ENCODE measurements at places on chromosomes 11 and 22.
A peak's percentile ranks its signal among the peaks of the same experiment; 100 is the strongest.

GRCh38 chr22:22802339-22802970 lies 85.2 kb upstream of the IGLL5 start:
- DNase-seq, result no peak

- no peak for DNase-seq
Measured at GRCh38 chr11:22753416-22753815, 76.2 kb downstream of the SVIP start.

GRCh38 chr22:39940757-39941305 lies 19.4 kb upstream of the TMA7B start:
- DNase-seq, result no peak

DNA sequence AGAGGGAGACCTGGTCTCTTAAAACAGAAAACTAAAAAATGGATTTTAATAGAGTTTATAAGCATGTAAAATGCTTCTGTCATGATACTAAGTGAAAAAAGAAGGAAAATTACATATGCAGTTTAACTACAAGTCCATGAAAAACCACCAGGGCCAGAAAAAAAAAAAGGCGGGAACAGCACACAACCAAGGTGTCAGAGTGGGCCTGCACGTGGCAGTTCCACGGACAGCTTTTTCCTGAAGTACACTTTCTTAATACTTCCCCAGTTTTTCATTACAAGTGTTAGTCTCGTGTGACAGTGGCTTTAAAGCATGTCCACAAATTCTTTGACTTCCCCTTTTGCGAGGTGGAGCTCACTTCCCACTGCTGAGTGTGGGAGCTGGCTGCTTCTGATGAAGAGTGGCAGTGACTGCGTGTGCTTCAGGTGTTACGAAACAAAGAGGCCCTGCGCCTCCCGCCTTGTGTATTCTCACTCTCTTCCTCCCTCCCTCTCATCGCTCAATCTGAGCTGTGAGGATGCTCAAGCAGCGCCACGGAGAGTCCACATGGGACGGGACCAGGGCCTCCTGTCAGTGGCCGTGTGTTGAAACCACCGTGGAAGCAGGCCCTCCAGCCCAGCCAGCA lies 16.4 kb downstream of the PPM1F start:
- DNase-seq, result no peak

DNA sequence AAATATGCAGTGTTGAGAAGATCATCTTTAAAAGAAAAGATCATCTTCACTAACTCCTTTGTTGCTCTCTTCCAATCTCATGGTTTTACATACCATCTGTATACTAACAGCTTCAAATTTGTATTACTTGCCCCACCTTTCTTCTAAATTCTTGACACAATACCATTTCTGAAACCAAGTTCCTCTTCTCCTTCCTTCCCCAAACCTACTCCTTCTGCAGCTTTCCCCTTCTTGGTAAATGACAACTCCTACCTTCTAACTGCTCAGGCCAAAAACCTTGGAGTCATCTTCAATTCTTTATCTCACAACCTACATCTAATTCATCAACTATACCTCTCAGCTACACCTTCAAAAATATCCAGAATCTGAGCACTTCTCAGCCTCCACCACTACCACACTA lies 9.3 kb downstream of the PRCP start:
- DNase-seq, result no peak

DNA sequence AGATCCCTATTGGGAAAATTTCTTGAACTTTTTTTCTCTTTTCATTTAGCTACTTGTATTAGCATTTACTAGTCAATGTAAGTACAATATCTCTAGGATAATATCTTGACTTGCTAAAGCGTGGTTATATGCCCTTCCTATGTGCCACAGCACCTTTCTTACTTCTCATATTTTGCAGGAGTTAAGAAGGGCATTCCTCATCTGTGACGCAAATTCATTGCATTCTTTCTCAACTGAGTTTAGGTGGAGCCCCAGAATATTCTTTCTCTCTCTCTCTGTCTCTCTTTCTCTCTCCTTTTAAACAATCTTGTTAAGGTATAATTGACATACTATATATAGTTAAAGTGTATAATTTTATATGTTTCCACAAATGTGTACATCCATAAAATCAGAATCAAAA lies 266.1 kb downstream of the RAB38 start:
- no peak for DNase-seq

DNA sequence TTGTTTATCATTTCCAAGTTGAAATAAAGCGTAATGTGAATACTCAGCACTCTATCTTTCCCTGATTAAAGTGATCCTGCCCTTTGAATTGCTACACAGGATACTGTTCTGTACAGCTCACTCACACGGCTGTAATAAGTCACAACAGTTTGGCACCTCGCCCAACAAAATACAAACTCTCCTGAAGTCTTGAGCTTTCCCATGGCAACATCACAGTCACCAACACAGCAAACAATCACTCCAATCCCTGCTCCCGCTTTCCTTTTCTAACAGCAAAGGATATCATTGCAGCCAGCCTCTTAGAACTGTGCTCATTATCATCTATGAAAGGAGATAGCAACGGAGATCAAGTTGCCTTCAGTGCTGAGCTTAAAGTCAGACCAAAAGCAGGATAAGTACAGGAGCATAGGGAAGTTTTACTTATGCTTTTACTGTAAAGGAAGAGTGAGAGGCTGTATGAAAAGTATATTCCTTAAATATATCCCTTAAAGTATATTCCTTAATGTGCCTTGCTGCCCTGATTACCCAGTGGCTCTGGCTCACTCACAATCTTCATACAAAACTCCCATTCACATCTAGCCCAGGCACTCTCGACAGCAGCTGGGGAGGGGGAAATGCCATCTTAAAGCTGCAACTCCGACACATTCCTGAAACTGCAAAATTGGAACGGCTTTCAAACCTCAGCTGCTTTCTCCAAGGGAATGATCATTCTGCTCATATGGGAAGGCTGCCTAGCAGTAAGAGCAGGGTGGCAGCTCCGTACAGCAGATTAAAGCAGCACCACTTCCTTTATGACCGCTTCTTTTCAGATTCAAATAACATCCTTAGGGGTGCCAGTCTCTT lies 35.8 kb downstream of the MAML2 start:
- DNase-seq, result no peak

DNA sequence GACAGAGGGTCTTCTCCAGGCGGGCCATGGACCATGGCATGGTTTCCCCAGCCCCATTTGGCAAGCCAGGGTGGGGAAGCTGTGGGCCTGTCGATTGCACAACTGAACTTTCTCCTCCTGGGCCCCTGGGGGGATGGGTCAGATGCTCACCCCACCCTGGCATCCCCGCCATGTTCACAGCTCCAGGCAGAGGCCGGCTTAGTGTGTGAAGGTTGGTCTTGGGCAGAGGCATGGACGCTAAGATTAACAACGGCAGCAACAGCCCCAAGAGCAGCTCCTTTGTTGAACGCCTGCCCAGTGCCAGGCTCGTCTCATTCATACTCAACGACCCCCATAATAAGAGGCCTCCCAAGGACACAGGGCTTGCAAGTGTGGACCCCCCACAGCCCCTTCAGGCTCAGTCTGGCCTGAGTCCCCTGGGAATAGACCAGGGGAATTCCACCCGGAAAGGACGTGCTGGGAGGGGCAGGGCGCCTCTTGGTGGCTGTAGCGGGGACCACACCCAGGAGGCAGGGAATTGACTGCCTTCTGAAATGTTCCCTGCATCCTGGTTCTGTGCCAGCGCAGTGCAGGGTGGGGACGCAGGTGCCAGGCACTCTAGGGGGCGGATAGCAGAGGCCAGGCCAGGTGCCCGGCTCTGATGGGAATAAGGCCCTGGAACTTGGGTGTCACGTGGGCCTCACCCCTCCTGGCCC lies 8.3 kb downstream of the TSPO start:
- DNase-seq, result no peak

DNA sequence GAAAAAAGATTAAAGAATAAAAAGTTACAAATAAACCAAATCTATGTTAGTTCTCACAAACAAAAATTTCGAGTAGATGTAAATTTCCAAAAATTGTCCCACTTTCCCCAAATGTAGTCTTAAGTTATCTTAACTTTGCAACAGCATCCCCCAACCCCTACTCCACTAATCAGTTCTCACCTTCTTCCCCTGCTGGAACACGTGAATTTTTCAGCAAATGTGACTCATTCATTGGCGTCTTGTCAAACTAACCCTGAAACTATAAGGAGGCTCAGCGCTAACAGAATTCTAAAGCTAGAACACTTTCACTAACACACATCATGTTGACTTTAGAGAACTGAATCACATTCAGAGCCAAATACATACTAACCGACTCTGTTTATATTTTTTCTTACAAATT lies 46.1 kb downstream of the PHF21A start:
- no peak for DNase-seq

DNA sequence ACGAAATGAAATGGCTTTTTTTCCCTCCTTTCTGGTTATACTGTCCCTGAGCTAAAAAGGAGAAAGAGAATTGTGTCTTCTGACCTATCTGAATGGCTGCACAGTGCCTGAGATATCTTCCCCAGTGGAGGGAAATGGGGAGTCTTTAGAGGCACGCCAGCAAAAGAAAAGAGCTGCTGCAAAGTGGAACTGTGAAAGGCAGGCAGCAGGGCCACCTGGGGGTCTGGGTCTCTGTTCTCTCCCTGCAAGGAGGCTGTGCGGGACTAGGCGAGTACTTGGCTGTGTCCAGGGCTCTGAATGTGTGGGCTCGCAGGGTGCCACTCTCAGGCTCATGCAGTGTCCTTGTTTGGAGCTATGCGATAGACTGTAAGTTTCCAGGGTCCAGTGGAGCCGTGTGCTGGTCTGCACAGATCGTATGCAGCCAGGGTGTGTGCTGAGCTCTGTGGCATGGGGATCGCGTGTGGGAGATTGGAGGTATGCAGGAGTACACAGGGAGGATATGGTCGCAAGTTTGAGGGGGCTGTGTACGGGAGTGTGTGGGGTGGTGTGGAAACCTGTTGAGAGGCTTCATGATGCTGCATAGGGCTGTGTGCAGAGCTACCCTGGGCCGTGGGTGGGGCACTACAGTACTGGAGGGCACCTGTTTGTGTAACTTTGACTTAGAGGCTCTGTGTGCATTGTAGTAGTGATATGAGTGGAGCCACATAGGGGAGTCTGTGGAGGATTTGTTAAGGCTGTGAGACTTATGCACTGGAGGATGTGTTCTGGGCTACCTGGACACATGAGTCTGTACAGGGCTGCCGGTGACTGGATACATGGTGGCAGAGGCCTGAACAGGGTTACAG lies 70.1 kb upstream of the OLFML1 start:
- no peak for DNase-seq

GRCh38 chr11:130601141-130601540 lies 152.7 kb downstream of the ADAMTS15 start:
- DNase-seq, result no peak

GRCh38 chr22:38981992-38982927 lies at the start of gene APOBEC3B:
APOBEC3B (plus strand) TSS chr22:38982347; CDS start chr22:38982454, 107 bp downstream.
- DNase-seq, result peak; percentile 39

DNA sequence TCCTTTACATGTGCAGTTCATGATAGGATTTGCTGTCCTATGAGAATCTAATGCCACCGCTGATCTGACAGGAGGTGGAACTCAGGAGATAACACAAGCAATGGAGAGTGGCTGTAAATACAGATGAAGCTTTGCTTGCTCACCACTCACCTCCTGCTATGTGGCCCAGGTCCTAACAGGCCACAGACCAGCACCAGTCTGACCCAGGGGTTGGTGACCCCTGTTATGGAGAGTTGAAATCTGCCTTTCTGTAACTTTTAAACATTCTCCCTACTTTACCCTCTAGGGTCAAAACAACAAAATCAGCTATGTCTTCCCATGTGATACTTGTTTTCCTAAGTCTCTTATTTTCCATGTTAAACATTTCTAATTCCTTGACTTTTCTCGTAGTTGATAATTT lies 48.7 kb upstream of the BARX2 start:
- DNase-seq, result no peak

DNA sequence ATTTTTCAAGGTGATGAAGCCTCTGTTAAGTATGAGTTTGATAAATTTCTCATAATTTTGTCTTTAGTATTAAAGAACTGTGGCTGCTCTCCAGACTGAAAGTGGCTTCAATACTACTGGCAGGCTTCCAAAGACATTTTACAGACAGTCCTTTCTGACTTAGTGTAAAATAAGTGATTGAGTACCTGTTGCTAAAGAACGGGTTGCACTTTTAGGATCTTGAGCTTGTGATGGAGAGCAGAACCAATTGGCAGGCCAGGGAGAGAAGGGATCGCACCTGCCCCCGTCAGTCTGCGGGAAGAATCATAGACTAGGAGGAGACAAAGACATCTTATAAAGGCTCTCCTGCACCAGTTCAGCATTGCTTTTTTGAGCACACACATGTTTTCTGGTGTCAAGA lies 4.4 kb downstream of the NCAM1 start:
- DNase-seq, result no peak

GRCh38 chr11:92826603-92827002 lies 142.8 kb upstream of the MTNR1B start:
- DNase-seq, result no peak

DNA sequence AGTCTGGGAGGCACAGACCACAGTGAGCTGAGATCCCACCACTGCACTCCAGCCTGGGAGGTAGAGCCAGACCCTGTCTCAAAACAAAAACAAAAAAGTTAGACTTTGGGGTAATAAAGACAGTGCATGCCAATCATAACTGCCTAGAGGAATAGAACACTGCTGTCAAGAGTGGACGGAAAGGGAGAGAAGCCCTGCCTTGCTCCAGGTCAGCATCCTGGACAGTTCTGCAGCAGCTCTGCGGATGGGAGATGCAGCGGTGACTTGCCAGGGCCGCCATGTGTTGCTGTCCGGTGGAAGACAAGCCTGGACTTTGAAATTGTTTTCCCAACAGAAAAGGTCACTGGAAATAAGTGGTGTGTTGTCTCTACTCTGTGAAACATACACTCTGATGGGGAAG lies 618.2 kb downstream of the TBC1D22A start:
- no peak for DNase-seq

DNA sequence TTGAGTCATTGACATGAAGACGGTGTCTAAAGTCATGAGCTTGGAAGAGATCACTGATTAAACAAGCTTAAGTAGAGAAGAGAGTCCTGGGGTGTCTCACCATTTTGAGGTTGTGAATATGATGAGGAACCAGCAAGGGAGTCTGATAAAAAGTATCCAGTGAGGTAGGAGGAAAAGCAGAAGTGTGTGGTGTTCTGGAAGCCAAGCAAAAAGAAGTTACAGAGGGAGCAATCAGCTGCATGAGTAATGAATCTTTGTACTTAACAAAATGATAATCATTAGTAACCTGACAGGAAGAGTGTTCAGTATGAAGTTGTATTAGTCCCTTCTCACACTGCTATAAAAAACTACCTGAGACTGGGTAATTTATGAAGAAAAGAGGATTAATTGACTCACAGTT lies 131.3 kb downstream of the C11orf87 start:
- no peak for DNase-seq

DNA sequence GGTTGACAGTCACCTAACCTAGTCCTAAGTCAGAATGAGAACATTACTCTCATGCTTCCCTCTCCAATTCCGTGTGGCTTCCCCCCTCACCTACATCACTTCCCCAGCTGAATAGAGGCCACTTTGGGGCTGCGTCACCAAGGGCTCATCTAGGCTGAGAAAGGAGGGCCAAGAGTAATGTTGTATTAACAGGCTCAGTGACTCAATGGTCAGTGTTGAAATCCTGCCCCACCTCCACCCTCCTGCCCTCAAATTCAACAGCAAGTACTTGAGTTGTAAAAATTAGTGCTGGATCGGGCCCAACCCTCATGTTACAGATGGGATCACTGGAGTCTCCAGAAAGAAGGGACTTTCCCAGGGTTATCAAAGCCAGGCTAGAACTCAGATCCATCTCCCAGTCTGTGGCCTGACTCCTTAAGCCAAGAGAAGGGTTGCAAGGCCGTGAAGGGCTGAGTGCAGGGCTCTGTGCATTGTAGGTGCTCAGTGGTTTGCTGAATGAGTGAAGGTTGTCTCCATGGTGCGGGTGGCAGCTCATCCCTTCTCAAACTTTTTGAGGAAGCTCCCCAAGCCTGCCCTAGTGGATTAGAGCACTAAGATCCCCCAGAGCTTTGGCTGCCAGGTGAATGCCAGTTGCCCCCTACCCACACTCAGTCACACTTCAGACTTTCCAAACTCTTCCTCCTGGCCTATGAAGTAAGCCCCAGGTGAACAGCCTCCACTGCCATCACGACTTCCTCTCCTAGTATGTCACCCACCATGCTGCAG lies 3.2 kb downstream of the DGAT2 start:
- DNase-seq, result no peak

Data from stimulated activated CD8-positive, alpha-beta memory T cell treated with anti-CD3 and anti-CD28 coated beads, Interleukin-7, amount 100 ng/mL, for 1 hour (primary cell).